Daoy (cell line): ENCODE measurements at places on chromosomes 3 and 15.

DNA sequence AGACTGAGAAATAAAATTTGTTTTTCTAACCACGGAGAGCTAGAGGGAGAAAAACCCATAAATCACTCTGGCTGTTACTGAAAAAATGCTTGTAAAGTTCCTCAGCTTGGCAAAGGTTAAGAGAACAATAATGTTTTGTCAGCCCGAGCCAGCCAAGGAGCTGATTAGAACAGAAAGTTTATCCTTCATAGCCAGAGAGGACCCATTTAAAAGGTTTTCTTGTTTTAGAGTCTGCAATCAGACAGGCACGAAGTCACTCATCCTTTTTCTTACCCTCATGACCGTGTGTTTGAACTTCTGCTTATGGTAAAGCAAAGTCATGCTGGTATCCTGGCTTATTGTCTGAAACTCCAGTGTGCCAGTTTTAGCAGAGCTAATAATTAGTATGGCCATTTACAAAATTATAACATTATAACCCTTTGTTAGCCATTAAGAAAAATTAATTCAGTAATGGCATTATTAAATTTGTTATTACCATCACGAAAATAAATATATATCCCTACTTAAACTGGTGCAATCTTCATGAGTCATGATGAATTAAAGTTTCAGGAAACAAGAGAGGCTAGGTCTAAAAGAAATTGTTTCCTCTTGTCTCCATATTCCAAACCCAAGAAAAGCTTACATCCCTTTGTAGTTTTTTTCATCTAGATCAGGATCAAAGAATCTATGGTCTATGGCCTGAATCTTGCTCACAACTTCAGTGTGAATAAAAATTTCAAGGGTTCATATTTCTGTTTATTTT, 13.5 kb upstream of the STXBP5L start:
- peak; percentile 29 for DNase-seq

DNA sequence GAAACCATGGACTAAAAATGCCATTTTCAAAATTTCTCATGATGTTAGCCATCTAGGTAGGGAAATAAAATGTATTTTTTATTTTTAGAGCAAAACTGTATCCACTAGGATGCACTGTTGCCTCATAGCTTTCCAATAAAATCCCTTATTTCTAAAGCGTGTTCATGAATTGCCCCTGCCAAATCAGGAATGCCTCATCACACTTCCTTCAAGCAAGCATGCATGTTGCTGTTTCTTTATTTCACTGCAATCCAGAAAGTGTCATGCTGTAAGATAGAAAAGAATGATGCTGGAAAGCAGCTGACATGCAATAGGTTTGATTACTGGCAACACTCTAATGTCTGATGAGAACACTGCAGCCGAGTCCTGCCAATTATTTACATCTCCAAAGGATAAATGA, 239.5 kb downstream of the CHL1 start:
- DNase-seq, result no peak

GRCh38 chr15:49964551-49964950, 154.5 kb downstream of the ATP8B4 start:
- no peak for DNase-seq

DNA sequence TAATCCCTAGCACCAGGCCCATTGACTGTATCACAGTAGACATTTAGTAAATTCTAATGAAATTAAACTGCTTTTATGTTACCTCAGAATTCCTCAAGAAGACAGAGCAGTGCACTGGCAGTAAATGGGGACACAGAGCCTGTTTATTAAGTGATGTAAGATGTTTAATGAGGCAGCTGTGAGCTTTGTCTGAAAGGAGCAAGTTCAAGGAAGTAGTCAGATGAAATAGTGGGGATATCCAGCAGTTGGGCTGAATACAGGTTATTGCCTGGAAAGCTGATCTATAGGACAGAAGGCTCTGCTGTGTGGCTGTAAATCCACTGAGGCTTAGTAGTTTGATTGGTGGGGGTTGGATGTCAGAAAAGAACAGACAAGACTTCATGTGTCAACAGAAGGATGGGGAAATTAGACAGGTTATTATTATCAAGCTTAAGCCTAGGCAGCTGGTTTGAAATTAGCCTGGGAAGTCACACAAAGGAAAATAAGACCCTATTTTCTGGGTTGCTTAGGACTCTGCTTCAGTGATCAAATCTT, 62.2 kb downstream of the PFN2 start:
- DNase-seq, result no peak

DNA sequence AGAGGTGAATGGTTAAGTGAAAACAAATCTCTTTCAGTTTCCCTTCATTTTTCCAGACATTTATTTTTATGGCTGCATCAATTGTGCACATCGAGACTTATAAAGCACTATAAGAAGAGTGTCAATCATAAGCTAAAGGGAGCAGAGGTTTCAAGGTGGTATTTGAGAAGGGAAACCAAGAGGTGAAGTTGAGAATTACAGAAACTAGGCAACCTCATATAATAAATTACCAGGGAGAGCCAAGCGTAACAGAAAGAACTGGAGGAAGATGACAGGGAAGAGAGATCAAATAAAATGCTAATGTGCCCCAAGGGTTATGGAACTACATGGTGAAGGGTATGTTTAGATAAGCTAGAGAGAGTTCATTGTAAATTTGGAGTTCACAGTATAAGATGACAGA, 6.3 kb upstream of the CCDC54 start:
- DNase-seq, result no peak

- DNase-seq, result no peak
These were observed 9.6 kb upstream of the LRRK1 start for GRCh38 chr15:100909565-100909964.

GRCh38 chr3:57872606-57873005, 116.5 kb downstream of the SLMAP start:
- DNase-seq, result no peak

- DNase-seq, result peak; percentile 88
These were observed 327.0 kb upstream of the RORA start for GRCh38 chr15:61556037-61556648.

DNA sequence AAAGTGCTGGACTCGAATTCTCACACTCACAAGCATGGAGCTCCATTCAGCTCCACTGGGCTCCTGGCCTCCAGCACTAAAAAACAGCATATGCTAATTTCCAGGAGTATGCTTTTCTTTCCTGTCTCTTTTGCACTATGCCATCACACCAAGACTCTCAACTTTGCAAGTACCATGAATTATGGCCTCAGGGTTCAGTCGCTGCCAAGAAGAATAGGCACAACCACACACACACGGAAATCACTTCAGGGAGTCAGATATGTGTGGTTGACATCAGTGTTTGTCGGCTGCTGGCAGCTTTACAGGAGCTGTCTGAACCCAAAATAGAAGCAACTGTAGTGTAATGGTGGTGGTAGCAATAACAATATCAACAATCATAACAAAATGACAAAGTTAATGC, 305.0 kb upstream of the SLCO3A1 start:
- DNase-seq, result peak; percentile 40

DNA sequence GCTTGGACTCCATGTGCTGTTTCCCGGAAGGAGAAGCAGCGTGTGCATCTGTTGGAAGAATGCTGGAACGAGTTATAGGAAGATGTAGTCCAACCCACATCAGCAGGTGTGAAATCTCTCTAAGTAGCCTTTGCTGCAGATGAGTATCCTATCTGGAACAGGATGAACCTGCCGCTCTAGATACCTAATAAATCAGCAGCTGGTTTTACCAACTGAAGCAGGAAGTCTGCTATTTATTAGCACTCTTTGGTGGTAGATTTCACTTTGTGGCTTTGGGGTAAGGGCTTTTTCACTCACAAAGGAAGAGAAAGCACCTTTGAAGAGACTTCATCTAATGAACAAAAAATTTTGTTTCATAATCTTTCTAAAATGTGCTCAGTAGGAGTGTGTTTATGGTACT, 66.4 kb downstream of the DCUN1D1 start:
- DNase-seq, result no peak

DNA sequence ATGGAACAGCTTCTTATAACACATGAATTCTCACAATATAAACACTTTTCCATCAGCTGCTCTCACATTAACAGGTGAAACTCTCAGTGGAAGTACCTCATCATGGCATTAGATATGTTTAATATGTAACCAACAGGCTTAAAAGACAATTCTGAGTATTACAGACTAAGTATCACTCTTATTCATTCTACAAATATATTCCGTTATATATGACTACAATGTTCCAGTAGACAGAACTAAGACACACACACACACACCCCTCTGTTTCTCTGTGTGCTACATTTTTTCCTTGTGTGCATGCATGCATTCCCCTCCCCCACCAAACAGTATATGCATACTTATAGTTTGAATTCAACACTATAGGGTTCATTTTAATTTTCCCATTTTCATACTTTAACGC, 32.4 kb downstream of the MRPL3 start:
- DNase-seq, result no peak

- DNase-seq, result no peak
These were observed 15.7 kb upstream of the RASA2 start for GRCh38 chr3:141471160-141471559.

- no peak for DNase-seq
These were observed 492.3 kb downstream of the DIPK2A start for GRCh38 chr3:144463911-144464310.

DNA sequence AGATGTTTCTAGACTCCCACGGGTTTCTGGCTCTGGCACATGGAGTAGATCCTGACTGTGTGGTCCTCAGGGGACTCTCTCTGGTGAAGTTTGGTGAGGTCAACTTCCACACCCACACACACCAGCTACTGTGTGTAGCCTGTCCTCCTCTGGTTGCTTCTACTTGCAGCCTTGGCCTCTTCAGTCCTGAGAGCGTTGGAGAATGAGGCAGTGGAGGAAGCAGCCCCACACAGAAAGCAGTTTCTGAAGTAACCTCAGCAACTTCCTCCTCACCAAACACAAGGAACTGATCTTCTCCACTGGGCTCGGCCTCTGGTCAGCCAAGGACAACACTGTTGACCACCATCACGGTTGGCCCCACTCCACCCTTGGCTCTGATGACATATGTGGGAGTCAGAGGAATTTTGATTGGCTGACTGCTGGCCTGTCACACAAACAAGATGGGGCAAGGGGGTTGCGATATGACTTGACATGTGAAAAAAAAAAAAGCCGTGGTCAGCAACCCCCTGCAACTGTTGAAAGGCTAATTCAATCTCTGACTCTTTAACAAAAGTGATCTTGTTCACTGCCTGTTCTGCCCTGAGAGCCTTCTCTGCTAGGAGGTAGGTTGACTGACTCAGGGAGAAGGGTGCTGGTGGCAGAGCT, 19.6 kb downstream of the CD86 start:
- DNase-seq, result no peak

GRCh38 chr15:60801395-60801794, 322.5 kb upstream of the ICE2 start:
- no peak for DNase-seq

DNA sequence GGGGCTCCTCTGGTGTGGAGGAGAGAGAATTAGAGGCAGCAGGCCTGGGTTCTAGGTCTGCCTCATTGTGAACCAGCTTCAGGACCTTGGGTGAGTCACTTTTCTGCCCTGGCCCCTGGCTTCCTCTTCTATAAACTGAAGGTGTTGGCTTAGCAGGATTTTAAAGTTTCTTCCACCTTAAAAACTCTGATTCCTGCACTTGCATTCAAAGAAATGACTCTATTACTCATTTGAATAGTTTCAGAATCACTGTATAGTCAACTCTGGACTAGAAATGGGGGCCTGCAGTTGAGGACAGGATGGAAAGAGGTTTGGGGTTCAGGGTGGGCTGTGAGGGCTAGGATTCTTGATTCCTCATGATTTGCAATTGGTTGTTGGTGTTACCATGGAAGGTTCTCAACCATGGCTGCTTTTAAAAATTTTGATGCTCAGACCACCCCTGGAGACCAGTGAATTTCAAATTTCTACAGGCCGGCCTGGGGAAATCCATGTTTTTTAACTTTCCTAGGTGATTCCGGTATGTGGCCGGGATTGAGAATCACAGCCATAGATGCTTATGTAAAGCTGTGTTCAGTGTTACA, 19.9 kb downstream of the SMAD3 start:
- no peak for DNase-seq

DNA sequence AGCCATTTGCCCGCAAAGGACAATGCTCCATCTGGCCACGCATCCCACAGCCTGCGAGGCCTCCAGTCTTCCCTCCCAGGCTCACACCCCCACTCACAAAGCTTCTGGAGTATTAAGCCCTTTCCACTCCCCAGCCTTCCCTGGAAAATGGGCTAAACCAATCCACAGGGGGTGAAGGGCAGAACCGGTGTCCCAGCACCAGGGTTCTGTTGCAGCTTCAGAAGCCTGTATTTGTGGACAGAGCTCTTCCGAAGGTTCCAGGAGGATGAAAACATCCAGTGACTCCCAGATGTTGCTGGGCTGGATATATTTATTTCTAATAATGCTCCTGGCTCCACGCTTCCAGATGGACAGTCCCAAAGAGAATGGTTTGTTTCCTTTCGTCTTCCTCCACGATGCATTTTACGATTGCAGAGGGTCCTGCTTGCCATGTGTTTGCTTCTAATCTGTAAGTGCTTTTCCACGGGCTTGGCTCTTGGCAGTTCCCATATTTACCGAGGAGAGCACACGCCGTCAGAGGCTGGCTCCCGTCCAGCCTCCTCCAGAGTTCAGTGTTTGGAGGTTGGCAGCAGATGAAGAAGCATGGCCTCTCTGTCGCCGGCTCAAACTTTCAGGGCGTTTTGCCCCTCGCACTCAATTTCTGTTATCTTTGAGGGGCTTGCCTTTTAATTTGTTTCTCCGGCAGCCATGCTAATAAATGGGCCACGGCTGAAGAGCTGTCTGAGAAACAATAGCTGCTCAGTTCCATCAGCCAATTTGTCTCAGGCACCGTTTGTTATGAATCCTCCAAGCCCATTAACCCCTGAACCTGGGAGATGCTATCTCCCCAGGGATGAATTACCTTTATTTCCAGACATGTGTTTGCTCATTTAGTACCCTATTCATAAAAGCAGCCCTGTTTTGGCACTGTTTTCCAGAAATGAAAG, 367.9 kb upstream of the PROK2 start:
- DNase-seq, result peak; percentile 60
